ENCODE measurements at places on chromosomes 11 and 22. TPM values are rescaled to one million over a fixed set of nuclear protein-coding genes. Genes with fewer than 3 reads are reported as not detected.

GRCh38 chr11:33323421-33323820 is 66.2 kb downstream of the HIPK3 start:
- no peak for DNase-seq

- peak; percentile 19 for DNase-seq
Measured at GRCh38 chr22:20021196-20022181, 579 bp downstream of the TANGO2 start.

DNA sequence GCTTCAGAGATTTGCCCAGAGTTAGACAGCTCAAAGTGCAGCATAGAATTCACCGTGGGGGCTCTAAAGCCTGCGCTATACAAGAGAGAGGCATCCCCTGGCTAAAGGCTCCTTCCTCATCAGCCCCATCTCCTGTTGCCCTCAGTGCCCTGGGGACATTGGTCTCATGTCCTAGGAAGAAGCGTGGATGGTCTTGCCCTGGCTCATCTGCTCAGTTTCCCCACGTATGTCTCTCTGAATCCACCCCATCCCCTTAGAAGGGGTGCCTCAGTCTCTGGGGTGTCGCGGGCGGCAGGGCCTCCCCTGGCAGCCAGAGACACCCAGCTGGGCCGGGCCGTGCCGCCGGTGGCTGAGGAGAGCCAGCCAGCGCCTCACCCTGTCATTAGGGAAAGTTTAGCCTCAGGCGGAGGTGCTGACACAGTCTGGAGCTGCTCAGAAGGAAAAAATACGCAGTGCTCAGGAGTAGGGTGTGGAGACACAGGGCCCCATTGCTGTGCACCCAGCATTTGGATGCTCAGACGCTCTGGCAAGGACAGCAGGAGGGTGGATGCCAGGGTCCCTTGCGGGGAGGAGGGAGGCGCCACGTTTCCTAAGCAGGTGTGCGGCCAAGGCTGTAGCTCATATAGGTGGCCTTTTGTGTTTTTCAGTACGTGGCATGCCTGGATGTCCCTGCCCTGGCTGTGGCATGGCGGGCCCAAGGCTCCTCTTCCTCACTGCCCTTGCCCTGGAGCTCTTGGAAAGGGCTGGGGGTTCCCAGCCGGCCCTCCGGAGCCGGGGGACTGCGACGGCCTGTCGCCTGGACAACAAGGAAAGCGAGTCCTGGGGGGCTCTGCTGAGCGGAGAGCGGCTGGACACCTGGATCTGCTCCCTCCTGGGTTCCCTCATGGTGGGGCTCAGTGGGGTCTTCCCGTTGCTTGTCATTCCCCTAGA is 1.3 kb downstream of the SLC39A13 start:
- no peak for DNase-seq

- no peak for DNase-seq
Measured at GRCh38 chr11:77471558-77472193, 2.2 kb downstream of the PAK1 start.

DNA sequence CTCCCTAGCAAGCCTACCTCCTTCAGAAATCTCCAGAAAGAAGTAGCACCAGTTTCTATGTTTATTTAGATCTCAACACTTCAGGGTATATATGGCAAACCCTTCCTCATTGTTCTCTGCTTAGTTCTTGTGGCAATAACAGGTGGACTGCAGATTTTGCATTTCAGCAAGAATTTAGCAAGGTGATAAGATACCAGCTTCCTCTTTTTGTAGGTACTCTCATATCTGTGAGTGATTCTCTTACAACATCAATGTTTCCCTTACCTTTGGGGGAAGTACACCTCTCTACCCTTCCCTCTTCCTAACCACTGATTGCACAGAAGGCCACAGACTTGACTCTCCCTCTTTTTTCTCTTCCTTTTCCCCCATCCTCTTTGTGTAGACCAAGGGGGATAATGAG is 230.9 kb upstream of the SESN3 start:
- no peak for DNase-seq

DNA sequence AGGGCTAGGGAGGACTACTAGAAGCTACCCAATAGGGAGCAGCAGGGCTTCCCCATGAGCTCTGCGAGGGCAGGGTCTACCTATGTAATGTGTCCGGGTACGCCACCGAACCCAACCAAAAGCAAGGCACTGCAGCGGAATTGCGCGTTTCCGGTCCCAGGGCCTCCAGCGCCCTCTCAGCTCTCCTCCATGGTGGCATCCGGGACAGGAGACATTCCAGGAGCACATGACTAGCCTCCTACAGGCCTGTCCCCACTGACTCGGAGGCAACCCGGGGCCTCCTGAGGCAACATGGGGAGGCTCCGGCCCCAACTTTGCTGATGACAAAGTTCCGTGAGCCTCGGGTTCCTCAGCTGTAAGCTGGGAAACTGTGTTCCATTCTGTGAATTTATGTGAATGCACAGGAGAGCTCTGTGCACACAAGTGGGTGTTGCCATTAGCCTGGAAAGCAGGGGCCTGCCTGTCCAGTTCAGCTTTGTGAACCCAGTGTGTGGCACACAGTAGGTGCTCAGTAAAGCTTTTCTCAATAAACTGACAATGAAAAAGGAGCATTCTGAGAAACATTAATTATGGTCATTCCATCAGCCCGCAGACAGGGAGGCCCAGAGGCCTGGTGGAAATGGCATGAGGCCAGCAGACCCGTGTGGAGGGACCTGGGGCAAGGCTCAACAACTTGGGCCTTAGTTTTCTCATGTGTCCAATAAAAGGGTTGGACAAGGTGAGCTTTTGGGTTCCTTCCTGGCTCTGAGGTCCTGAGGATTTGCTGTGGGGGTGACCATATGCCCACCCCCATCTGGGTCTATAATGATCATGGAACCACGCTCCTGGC is 50.3 kb downstream of the CHRDL2 start:
- DNase-seq: no peak

GRCh38 chr11:114168691-114169090 is 109.2 kb downstream of the ZBTB16 start:
- DNase-seq: no peak

GRCh38 chr11:74507582-74507981 is 14.1 kb upstream of the LIPT2 start:
- no peak for DNase-seq

GRCh38 chr11:124841840-124842239 is 23.4 kb upstream of the ROBO3 start:
- no peak for DNase-seq

GRCh38 chr11:46808799-46809431 is 37.2 kb downstream of the CKAP5 start:
- DNase-seq: peak; percentile 34

DNA sequence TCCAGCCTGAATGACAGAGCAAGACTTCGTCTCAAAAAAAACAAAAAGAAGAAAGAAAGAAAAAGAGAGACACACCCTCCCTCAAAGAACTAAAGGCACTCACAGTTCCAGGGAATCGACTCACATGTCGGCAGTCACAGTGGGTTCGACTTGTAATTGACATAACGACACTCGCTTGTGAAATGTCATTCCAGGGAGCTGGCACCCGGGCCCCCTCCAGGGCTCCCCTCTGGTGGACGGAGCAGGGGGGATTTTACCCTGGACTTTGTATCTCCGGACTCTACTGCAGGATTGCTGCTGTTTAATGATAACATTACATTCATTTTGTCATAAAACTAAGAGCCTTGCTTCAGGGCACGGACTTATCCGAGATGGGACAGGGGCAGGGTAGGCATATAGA is 18.2 kb downstream of the NFAM1 start:
- no peak for DNase-seq

GRCh38 chr11:24093375-24093774 is 403.5 kb upstream of the LUZP2 start:
- no peak for DNase-seq

GRCh38 chr22:42972649-42973535 is 42.1 kb downstream of the PACSIN2 start:
- DNase-seq: no peak

DNA sequence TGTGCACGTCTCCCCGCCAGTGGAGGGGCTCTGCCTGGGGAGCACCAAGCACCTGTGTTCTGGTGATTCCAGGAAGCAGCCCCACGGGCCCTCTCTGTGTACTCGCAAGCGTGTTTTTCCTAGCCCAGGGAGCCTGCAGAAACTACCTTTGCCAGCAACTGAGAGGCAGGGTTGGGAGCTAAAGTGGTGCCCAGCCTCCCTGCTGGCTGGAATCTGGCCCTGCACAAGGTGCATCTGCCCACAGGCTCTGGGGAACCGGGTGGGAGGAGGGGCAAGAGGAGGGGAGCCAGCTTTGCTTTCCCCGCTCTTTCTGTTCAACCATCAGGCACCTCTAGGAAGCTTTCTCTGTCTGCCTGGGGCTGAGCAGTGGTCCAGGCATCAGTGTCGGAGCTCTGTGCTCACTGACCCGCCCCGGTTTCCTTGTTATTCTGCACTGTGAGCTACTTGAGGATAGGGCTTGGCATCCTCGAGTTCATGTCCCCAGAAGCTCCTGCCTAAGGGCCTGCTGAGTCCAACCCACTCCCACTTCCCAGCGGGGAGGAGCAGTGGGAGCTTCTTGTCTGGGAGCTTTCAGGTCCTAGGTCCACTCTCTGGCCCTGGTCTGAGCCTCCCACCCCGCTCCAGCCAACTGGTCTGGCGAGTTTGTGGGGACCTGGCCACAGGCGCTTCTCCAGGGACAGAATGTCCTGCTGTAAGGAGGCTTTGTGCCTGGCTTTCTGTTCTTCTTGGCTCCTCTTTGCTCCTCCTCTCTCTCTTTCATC is 14.9 kb downstream of the DAGLA start:
- DNase-seq: no peak

DNA sequence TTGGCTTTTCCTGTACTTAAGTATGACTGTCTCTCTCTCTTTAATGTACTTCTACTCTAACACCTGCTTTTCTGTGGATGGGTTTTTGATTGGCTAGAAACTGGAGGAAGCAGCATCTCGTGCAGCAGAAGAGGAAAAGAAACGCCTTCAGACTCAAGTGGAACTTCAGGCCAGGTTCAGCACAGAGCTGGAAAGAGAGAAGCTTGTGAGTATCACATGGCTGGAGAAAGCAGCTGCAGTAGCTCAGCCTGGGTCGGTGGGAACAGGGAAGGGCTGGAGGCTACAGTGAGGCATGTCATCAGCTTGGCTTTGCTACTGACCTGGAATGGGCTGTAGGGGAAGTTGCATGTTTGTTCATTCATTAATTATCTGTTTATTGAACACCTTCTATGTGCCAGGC is 74.2 kb downstream of the SWAP70 start:
- DNase-seq: no peak

DNA sequence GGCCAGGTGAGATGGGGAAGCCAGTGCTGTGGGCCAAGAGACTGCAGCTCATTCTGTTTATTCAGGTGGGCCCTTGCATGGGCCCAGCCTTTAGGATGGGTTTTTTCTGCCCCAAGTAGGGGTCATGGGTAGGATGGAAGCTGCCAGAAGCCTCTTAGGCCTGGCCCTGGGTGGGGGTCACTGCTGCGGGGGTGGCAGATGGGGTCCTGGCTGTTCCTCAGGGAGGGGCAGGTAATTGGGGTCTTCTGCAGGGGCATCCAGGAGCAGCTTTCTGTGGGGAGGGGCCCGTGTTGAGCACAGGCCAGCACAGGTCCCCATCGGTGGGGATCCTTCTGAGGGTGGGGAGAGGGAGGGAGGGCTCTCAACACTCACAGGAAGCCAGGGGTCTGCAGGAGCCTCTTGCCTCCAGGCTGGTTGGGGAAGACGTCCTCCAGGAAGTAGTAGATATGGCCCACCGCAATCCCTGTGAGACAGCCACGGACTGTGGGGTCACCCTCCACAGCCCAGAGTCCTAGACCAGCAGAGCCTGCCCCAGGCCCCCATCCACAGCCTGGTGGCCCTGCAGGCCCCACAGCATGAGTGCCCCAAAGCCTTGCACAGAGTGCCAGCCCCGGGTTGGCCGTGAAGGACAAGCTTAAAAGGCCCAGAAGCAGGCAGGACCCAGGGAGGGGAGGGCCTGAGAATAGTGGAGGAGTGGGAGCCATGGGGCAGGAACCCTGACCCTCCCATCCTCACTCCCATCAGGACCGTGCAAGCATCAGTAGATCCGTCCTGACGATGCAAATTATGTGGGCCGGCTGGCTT is 1.9 kb downstream of the DERL3 start:
- no peak for DNase-seq

GRCh38 chr11:18078909-18079308 is 27.0 kb downstream of the SAAL1 start:
- DNase-seq: no peak

DNA sequence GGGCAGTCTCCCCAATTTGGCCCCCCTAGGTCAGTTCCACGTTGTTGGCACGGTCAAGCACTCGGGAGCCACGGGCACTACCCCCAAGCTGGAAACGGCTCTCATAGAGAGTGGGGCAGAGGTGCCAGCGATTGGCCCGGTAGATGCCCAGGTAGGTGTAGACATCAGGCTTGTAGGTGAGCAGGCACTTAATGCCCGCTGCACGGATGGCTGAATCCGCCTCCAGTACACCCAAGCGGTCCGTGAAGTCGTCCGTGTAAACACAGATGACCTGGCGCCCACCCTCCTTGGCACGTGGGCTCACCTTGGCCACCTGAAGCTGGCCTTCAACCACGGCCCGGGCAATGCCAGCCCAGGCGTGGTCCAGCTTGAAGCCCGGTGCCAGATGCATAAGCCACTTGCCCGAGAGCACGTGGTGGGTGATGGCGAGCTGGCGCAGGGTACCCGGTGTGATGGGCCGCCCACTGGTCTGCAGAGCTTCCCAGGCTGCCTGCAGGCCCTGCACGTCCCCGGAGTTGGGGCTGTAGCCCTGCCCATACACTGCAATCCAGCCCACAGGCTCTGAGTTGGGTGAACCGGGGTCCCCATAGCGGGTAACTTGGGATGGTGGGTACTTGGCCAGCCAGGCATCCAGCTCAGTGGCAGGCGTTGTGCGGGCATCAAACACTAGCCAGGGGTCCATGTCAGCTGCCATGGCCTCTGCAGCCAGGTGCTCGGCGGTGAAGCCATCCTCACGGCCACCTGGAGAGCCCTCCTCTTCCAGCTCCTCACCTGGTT is 1.2 kb downstream of the C11orf68 start:
- DNase-seq: no peak

DNA sequence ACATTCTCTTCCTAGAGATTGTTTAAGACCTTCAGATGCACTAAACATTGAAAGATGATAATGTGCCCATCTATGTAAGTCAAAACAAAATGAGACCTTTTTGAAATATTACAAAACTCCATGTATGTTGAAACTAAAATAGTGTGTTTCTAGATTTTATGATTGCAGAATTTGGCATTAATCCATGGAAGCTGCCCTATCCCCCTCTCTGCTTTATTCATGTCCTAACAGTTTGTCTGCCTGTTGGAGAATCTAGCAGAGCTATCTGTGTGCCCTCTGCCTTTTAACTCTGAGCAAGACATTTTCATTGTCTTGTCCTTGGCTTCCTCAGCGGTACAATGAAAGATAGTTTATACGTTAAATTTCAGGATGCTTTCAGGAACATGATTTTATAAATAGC is 105.5 kb downstream of the FAT3 start:
- DNase-seq: no peak

The MEI1 gene
- total RNA-seq: 2.7 TPM

The SLC15A3 gene
- total RNA-seq: 6.5 TPM

The FOSL1 gene
- total RNA-seq: 71.3 TPM

The ACP2 gene
- total RNA-seq: 29.9 TPM

The BATF2 gene
- 0.59 TPM for total RNA-seq

The GDPD4 gene
- not detected for total RNA-seq

The TUBA8 gene
- total RNA-seq: 1.3 TPM

The CARD18 gene
- not detected for total RNA-seq

Data from A172 (cell line).